ENCODE measurements at places on chromosomes 6 and 20. TPM values are rescaled to one million over a fixed set of nuclear protein-coding genes. Genes with fewer than 3 reads are reported as not detected.

ARFGEF3 gene
- total RNA-seq: 5.6 TPM

CALHM4 gene
- 3.4 TPM for total RNA-seq

VPS16 gene
- total RNA-seq: 46.6 TPM

MBOAT1 gene
- 7.3 TPM for total RNA-seq

SLC32A1 gene
- total RNA-seq: not detected

MAP1LC3A gene
- 0.95 TPM for total RNA-seq

PLCB4 gene
- 3.0 TPM for total RNA-seq

TSPO2 gene
- total RNA-seq: 0.49 TPM

PLG gene
- not detected for total RNA-seq

HM13 gene
- 443 TPM for total RNA-seq

RRBP1 gene
- 758 TPM for total RNA-seq

PDE10A gene
- 3.4 TPM for total RNA-seq

PPP1R16B gene
- total RNA-seq: not detected

ATF6B gene
- 64.9 TPM for total RNA-seq

PRSS16 gene
- 16.5 TPM for total RNA-seq

BMP7 gene
- total RNA-seq: 317 TPM

TRAPPC3L gene
- not detected for total RNA-seq

Measured in Caco-2 (cell line).